ENCODE measurements at places on chromosomes 13 and 19.

- DNase-seq: no peak
These were observed at the start of gene AP2A1 for GRCh38 chr19:49766930-49767299. AP2A1 (plus strand) TSS chr19:49767001; CDS start chr19:49767134, 133 bp downstream.

GRCh38 chr13:66780814-66781213 is 449.3 kb downstream of the PCDH9 start:
- no peak for DNase-seq

DNA sequence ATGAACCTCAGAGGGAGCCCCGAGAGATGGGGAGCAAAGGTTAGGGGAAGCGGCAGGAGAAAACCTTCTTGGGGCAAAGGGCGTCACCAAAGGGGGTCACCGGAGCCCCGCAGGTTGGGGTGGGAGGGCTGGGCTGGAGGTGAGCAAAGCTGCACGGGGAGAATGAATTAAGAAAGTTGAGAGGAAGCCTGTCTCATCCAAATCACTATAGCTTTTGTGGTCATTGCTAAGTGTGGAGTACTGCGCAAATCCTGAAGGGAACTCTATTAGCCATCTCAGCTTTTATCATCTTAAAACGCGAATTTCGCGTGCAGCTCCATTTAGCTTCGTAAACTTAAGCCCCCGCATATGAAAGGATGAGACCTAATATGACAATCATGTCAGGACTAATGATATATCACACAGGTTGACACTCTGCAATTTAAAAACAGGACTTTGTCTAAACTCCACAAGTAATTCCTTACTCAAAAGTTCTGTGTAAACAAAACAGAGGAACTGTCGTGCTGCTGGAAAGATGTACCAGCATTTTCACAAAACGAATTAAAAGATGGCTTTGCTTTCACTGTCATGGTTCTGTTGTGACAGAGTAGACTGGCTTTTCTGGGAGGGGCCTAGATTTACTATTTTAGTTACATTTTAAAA is 631 bp downstream of the LACC1 start:
- no peak for DNase-seq

DNA sequence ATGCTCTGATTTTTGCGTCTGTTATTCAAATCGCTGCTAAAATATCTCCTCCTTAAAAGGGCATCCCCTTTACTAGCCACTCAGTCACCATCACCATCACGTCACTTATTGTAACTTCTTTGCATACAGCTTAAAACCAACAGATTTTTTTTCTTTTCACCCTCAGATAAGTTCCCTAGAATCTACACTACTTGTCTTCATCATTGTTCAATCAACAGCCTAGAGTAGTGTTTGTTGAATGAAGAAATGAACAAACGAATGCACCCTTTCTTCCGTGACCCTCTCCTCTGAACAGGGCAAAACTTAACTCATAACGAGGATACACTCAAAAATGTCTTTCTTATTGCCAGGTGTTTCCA is 1.1 kb upstream of the AKAP11 start:
- DNase-seq: no peak

- DNase-seq: no peak
These were observed 1.8 kb downstream of the DACH1 start for GRCh38 chr13:71864986-71865873.

DNA sequence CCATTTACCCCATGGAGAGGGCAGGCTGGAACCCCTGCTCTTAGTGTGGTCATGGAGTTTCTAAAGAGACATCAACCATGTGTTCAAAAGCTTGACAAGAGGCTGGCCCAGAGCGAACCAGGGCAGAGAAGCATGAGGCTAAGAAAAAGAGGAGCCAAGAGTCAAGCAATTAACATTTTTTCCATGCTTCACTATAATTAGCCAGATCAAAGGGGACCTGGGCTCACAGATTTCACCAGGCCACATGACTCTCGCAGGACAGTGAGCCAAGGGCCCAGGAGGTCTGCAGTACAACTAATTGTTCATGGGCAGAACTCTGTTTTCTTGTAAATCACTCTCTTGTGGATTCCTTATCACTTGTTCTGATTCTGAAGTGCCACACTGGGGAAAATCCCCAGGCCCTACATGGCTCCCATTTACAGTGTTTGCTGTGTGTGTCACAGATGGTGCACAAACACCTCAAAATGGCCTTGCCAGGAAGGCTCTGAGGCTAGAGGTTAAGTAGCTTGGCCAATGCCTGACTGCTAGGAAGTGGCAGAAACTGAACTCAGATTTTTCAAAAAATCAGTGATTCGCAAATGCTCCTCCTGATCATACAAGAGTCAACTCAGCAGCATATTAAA is 101.2 kb downstream of the LHFPL6 start:
- DNase-seq: no peak

GRCh38 chr19:41264581-41265394 is 616 bp downstream of the HNRNPUL1 start:
- DNase-seq: peak; percentile 37

- DNase-seq: no peak
These were observed 12.1 kb downstream of the HAS1 start for GRCh38 chr19:51711702-51712101.

- DNase-seq: no peak
These were observed 12.4 kb upstream of the SULT2B1 start for GRCh38 chr19:48539503-48540096.

DNA sequence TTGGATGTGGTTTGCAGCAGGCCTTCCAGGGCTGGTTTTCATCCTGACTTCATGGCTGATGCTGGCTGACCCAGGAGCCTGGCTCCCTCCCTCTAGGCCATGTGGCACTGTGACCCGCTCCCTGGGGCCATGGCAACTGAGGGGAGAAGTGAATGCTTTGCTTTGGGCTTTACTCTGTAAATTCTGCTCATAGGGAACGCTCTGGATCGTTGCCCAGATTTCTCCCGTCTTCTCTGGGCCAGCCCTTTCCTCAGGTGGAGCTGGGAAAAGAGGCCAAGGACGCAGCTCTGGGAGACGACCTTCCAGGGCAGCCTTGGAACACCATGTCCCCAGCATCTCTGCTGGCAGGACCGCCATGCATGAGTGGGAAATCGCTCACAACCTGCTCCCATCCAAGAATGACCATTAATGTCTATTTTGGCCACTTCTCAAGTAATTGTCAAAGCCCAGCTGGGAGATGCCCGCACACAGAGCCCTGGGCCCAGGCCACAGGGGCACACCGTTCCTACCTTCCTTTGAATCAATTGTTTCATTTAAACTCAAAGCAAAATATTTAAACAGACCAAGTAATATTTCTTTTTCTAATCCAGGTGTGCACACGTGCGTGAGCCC is 321.8 kb downstream of the TEX29 start:
- DNase-seq: no peak

GRCh38 chr13:26923824-26924605 is 163.4 kb upstream of the GPR12 start:
- DNase-seq: no peak

DNA sequence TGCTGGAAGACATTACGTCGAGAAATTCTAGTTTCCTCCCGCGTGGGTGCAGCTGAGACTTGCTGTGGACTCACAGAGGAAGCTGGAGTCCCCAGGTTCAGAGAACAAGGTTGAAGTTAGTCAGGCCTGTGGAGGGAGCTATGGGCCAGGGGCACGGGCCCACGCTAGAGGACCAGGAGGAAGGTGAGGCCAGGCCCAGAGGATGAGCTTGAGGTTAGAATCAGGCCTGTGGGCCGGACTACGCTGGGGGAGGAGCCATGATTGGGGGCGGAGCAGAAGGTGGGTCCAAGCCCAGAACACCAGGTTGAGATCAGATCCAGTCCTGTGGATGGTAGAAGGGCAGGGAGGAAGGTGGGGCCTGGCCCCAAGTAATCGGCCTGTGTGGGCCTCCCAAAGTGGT is 32.6 kb downstream of the ZNF846 start:
- DNase-seq: no peak

DNA sequence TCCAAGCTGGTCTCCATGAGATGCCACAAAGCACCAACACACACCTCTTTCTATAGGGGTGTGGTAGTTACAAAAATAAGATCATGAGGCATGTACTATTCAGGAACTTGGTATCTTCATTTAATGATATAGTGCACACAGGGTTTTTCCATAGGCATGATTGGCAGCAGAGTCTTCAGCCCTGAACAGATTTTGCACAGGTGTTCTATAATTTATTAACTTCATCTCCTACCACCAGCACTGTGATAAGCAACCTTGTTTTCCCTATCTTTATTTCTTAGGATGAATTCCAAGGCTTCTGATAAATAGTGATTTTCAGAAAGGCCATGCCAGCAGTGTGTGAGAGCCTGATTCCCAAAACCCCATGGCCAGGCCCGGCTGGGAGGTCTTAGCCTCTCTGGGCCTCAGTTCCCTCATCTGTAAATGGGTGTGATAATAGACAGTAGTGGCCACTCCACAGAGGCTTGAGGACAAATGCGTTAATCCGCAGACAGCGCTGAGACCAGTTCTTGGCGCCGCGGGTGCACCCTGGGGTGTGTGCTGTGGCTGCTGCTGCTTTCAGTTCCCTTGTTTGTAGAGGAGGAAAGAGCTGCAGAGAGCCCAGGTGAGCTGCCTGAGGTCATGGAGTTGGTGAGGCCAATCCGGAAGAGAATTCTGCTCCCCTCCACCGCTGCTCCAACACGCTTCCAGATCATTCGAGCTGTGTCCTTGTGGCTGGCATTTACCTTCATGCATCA is 33.1 kb downstream of the DHRS12 start:
- no peak for DNase-seq

GRCh38 chr19:46954502-46954992 is 65.1 kb upstream of the NPAS1 start:
- DNase-seq: no peak

GRCh38 chr13:99548448-99548847 is 47.2 kb downstream of the TM9SF2 start:
- DNase-seq: no peak

DNA sequence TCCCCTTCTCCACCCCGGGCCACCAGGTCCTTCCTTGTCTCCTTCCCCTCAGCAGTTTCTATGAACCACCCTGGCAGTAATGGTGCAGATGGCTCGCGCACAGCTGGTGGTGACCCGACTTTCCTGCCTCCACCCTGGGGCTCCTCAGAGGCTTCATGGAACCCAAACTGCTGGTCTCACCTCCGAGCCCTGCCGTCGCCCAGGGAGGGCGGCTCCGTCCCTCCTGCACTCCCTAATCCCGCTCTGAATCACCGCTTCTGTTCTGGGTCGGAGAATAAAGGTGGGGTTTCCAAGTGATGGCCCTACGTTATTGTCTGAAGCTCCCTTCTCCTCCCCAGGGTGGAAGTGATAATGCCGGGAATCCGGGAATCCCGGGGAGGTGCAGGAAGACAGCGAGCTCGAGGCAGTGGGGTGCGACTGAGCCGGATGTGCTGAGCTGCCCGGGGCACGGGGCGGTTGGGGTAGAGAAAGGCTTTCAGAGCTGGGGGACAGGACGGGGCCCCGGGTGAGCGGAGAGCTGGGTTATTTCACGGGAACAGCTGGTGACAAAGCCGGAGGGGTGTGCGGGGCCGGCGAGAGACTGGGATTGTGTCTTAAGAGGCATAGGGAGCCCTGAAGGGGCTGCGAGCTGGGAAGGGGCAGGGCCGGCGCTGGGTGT is 711 bp downstream of the FUT2 start:
- no peak for DNase-seq

DNA sequence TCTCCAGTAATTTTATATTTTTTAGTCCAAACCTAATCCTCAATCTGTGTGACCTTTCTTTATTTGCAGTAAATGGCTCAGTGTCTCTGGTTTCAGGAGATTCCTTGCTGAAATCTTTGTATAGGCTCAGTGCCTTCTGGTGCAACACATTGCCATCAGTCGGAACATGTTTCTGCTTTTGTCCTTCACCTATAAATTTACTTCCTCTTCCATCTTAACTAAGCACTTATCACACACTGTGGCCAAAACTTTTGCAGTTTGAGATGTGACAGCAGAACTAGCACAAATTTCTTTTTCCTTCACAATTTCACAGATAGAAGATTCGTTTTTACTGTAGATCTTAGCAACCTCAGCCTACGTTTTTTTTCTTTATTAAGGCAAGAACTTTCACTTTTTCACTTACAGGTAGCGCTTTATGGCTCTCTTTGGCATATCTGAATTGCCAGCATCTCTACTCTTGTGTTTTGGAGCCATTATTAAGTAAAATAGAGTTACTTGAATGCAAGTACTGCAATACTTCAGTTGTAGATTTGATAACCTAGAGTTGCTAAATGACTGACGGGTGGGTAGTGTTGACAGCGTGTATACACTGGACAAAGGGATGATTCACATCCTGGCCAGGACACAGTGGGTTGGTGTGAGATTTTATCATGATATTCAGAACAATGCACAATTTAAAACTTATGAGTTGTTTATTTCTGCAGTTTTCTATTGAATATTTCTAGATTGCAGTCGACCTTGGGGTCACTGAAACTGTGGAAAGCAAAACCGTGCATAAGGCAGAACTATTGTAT is 44.3 kb downstream of the NDFIP2 start:
- no peak for DNase-seq

DNA sequence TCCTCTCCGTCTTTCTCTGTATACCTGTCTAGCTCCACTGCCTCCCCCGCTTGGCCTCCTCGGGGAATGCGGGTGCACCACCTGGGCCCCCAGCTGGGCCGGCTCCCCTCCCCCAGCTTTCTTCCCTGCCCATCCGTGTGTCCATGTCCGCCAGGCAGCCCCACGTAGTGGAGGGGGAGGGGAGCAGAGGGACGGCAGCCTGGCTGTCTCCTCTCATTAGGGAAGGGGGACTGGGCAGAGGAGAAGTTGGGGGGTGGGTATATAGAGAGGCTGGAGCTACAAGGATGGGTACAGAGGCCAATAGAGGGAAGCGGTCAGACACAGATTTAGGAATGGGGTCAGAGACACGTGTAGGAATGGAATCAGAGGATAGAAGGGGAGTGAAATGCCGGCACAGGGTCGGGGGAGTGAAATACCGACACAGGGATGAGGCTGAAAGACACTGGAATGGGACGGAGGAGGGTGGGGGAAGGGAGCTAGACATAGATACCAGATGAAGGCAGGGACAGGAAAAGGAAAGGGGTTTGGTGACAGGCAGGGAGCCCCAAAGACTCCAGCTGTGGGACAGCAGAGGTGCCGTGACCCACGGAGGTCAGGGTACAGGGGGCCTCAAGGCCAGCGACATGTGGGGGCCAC is 2.8 kb downstream of the NECTIN2 start:
- no peak for DNase-seq

GRCh38 chr19:46901701-46902401 is 41.1 kb downstream of the ARHGAP35 start:
- DNase-seq: no peak

- DNase-seq: no peak
These were observed 289.6 kb upstream of the HTR2A start for GRCh38 chr13:47186471-47186870.

- DNase-seq: no peak
These were observed 56.5 kb downstream of the DCLK1 start for GRCh38 chr13:36074659-36075058.

DNA sequence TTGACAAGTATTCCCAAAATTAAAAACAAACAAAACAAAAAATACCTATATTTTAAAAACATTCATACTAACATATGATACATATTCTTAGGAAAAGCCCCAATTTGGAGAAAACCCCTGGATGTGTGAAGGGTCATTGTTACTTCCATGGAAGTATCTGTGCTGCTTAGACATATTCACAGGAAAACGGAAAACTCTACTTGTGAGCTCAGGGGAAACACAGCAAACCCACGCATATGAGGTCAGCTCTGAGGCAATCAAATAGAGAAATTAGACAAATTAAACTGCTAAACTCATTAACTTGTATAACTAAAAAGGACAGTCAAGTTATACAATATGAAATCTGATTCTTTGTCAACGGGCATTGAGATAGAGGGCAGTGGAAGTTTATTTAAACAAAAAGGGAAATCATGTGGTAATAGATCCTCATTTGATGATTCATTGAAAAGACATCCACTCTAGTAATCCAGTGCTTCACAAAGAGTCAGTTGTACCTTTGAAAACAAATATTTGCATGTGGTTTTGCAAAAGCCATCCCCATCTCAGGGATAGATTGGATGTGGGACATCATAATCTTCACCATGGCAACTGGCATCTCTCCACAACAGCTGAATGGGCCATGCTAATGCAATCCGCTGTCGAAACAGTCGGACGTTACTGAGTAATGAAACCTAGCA is 423.4 kb downstream of the ITGBL1 start:
- DNase-seq: no peak

Data from activated T-helper 1 cell treated with anti-CD3 and anti-CD28 coated beads, Interleukin-12 subunit alpha, Interleukin-12 subunit beta, Interleukin-2, Interleukin-4 antibody, amounts not matched to agents 30 ng/mL and 10 ng/mL and 1 ng/mL, durations not matched to agents 14 hours and 24 hours and 36 hours (primary cell).